Eye (tissue), 1 donor: ENCODE measurements at places on chromosomes 2 and 18.
A peak's percentile ranks its signal among the peaks of the same experiment; 100 is the strongest.

DNA sequence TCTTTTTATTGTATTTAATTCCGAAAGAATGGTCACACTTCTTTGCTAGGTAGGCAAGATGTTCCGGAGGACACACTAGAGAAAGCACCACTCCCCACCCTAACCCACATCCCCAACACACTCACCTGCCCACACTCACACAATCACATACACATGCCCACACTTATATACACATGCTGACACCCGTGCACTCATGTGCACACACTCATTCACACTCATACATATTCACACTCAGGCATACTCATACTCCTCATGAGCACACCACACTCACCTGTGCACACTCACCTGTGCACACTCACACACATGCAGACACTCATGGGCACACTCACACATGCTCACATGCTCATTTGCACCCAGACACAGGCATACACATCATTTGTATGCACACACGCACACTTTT lies 21.4 kb downstream of the DIPK1C start:
- no peak for DNase-seq

GRCh38 chr18:30862900-30863299 lies 179.6 kb downstream of the DSC3 start:
- no peak for DNase-seq

GRCh38 chr18:48805826-48806535 lies 144.8 kb downstream of the SMAD7 start:
- DNase-seq, result no peak

DNA sequence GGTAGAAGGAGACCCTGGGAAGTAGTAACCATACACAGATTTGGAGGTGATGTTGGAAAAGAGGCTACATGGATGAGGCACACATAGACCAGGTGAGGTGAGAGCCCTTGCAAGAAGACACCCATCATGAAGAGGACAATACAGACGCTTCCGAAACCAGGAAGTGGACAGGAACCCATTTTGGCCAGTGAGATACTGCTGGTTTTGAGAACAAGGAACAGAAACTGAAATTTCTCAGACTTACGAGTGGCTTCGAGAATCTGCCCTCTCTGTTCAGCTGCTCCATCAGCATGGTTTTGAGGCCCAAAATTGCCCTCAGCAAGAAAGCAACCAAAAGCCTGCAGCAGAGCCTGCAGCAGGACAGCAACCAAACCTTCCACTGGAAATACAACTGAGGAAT lies 479.1 kb upstream of the NRXN1 start:
- DNase-seq, result no peak

GRCh38 chr2:207256476-207257207 lies 90.9 kb upstream of the KLF7 start:
- DNase-seq, result peak; percentile 76

- DNase-seq, result peak; percentile 46
These were observed 13.1 kb downstream of the TGIF1 start for GRCh38 chr18:3463051-3463450.

- peak; percentile 60 for DNase-seq
These were observed 217.7 kb downstream of the EIPR1 start for GRCh38 chr2:3159782-3160545.

DNA sequence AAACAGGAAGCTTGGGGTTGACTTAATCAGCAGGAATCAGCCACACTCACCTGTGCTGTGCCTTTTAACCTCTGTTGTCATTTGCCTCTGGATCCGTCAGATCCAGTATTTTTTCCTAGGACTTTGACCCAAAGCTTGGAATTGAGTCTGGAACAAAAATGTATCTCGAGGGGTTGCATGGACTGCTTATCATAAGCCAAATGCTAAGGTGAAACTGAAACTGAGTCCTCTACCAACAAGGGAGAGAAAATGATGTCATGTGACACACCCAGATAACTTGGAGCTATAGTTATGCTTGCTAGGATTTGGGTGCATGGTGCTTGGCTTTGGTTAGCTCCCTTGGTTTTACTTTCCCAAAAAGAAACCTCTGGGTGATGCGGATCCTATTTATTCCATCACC lies 2158.6 kb upstream of the PIK3C3 start:
- no peak for DNase-seq

DNA sequence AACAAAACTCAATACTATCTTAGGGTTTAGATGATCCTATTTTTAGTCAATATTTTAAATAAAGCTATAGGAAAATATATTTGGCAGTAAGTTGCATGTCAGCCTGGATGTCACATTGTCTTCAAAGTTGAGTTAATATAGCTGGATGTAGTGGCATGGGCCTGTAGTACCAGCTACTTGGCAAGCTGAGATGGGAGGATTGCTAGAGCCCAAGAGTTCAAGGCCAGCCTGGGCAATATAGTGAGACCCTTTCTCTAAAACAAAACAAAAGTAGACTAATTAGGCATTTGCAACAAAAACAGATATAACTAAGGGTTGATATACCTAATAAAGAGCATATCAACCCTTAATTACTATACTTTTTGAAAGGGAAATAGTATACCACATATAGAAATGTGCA lies 254.6 kb upstream of the KCNJ3 start:
- no peak for DNase-seq

GRCh38 chr2:11753886-11754699 lies 7.7 kb downstream of the LPIN1 start:
- DNase-seq, result no peak

DNA sequence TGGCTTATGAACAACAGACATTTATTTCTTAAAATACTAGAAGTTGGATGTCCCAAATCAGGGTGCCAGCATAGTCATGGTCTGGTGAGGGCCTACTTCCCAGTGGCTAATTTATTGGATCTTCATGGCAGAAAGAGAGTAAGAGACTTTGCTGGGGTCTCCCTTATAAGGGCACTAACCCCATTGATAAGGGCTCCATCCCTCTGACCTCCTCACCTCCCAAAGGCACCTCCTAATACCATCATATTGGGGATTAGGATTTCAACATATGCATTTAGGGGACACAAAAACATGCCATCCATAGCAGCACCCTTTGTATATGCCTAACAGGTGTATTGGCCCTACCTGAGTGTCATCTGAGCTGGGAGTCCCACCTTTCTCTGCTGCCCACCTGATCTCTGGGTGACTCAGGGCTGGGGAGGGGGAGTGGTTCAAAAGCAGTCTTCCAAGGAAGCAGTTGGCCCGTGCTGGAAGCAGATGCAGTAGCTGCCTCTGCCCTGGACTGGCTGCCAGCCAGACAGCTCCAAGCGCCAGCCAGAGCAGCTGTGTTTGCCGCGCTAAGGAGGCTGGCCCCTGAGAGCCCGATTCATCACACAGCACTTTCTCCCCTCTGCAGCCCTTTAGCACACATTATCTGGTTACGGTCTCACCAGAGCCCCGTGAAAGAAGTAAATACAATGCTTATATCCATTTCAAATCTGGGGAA lies 84.6 kb downstream of the SMAD7 start:
- DNase-seq, result peak; percentile 48

DNA sequence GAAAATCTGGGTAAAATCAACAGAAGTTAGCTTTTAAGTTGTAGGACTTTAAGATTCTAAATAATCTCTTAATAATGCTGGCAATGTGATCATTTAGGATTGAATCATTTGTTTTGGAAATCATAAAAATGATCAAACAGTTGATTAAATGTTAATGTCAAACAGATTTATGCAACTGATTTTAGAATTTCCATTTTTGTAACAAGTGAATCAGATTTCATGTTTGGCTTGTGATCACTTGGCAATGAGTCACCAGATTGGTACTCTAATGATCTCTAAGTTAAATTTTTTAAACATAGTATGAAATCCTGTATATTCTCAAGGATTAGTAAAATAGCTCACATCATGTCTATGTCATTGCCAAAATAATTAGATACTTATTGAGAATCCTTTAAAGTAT lies 50.1 kb upstream of the UNC80 start:
- DNase-seq, result no peak

DNA sequence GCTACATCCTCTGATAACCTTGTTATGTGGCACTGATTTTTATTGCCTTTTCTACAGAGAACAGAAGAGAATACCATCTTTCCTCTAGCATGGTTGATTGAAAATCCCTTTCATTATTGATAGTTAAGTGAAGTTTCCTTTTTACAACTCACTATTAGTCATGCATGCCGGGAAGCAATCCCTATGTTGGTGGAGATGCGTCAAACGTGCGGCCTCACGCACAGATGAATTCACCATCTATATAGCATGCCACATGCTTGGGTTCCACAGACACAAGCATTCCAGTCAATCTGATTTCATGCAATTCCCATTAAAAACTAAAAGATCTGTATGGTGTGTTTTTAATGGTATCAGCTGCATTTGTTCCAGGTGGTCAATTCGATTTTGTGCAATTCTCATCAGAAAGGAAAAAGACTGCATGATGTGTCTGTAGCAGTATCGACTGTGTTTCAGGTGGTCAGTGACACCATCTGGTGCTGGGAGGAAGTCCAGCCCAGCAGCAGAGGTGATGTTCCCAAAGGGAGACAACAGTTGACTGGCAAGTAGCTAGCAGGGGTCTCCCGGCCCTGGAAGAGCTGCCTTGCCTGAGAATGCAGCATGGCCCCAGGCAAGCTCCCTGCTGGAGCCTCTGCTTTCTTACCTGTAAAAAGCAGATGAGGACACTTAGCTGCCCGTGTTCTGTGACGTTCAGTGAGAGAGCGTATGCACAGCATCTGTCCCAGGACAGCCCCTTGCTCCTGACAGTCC lies 151.3 kb upstream of the NCK2 start:
- peak; percentile 60 for DNase-seq

DNA sequence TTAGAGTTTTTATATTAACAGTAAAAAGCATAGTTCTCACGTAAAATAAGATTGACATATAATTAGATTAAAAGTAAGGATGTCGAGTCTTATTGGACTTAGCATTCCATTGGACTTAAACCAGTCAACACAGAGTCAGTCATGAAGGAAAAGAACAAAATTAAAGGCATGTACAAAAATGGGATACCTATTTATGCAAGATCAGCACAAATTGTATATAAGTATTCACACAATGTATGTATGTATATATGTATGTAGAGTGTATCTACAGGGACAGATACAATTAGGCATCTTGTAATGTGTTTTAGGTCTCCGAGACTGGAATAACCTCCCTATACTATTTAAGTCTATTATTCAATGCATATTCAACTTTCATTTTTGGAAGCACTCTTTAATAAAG lies 419.1 kb downstream of the PARD3B start:
- no peak for DNase-seq

DNA sequence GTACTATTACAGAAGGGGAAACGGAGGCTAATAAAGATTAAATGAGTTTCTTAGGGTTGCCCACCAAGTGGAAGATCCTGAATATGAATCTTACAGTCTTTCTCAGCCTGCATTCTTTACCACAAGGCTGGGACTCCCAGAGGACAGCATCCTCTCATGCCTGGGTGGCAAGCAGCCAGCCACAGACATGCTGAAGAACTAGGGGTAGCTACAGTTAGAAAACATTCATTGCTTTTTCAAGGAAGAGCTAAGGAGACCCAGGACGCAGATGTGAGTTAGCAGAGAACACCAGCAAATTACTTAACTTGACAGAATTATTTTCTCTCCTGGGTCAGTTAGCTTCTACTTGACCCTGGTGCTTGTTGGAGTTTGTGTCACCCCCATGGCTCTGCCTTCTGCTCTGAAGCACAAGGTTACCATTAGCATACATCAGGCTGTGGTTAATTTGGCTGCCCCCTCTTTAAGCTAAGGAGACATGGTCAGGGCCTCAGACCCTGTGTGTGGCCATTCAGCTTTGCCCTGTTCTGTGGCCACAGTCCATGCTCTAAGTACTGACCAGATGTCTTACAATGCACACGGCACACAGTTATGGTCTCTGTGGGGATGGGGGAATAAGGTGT lies 132.3 kb upstream of the TNP1 start:
- DNase-seq, result peak; percentile 44

- DNase-seq, result no peak
These were observed 147.2 kb downstream of the SMAD7 start for GRCh38 chr18:48803518-48803917.

DNA sequence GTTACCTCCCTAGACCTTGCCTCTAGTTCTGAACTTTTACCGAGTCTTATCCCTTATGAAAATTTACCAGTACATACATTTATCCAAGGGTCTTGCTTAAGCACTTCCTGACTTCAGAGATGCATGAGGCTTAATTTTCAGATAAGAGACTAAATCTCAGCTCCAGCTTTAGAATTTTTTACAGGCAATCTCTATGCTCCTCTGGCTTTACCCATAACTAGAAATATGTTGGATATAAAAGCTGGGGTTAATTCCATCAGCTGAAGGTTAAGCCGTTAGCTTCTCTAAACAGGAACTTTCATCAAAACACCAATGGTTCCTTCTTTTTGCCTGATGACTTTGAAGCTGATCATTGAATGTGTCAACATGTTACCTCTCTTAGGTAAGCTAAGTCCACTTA lies 205.1 kb downstream of the GCA start:
- DNase-seq, result no peak

DNA sequence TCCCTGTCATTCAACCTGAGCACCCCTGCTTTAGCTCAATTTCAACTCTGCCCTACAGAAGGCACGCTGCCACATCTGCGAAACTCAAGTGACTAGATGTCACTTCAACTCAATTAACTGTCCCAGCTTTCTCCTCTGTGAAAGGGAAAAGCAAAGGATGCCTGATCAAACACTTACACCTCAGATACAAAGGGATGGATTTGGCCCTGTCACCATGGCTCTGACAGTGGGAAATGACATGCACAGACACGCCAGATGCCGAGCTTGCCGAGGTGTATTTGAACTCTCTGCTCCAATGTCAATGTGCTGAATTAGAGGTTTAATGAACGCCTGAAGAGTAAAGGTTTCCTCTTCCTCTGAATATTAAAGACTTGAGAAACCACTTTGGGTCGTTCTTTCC lies 481.1 kb downstream of the CBLN2 start:
- DNase-seq, result peak; percentile 52

DNA sequence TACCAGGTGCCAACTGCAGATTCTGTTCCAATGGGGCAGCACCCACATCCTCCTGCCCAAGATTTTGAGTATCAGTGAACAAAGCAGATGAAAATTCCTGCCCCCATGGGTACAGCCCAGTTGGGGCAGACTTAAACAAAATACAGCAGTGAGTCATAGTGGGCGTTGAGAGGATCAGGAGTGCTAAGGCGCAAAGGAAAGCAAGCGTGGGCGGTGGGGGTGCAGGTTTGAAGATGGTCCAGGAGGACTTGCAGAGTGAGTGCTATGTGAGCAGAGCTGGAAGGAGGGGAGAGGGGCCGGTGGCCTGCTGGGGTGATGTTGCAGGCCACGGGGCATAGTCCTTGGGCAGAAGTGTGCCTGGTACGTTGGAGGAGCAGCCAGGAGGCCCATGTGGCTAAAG lies 24.7 kb downstream of the STEAP3 start:
- no peak for DNase-seq

DNA sequence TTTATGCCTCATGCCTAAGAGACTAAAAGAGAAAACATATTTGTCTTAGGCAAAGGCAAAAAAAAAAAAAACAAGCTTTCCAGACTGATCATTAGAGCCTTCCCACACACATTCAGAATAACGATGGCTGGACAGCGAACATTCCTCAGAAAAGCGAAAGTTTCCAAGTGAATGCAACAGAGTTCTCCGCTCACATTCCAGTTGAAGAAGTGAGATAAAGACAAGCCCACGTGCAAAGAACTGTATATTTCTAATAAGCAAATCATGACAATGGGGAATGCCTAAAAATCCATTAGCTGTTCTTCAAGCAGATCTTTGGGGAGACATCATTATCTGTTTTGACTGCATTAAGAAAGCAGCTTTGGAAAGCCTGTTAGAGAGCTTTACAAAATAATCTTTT lies 347.9 kb downstream of the METTL4 start:
- peak; percentile 47 for DNase-seq
